ENCODE measurements at places on chromosomes 11 and 22.

DNA sequence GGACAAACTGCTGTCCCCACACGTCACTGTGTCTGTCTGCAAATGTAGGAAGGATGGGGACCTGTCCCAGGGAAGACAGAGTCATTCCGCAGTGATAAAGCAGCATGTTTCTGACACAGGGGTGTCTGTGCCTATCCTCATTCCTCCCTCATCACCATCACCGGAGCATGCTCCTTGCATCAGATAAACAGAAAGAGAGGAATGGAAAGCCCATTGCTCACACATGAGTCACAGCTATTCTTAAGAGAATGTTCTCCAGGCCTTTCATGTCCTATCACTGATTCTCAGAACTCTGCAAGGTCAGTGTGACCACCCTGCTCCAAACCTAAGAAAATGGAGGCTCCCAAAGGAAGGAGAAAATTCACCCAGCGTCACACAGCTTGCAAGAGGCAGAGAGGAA lies 38.9 kb downstream of the ZNF195 start:
- peak; percentile 55 for DNase-seq

DNA sequence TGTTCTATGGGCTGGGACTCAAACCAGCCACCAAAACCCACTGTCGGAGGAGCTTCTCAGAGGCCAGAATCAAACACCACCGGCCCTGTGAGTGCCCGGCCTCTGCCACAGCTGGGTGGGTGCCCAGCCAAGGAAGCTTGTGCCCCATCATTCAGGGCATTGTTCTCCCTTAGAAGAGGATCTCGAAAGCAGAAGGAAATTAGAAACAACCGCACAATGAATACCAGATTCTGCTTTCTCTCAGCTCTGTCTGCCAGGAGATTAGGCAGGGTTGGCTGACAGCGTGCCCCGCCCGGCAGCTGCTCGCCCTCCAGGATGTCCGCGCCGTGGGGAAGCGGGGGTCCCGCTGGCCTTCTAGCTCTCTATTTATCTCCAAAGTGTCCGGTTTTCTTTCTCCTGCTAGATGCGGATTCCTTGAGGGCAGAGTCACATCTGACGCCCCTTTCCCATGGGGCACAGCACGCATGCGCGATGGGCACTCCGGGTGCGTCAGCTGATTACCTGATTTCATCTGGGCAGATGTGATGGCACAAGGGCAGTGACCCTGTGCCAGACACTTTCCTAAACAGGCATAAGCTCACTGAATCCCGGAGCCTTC lies 25.5 kb downstream of the SCGB1A1 start:
- no peak for DNase-seq

- DNase-seq = no peak
Measured at GRCh38 chr11:50098186-50098725, 65.6 kb downstream of the OR4C45 start.

GRCh38 chr22:22920104-22920654 lies 32.6 kb downstream of the IGLL5 start:
- no peak for DNase-seq

DNA sequence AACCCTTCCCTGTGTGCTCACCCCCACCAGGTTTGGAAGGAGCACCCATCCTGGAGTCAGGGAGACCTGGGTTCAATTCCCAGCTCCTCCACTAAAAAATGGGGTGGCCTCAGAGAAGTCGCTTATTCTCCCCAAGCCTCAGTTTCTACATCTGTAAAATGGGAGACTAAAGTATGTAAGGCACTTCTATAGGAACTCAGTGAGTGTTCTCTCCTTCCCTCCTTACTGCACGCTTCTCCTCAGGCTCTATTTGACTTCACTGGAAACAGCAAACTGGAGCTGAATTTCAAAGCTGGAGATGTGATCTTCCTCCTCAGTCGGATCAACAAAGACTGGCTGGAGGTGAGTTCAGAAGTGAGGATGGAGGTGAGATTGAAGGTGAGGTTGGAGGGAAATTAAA lies 11.3 kb downstream of the NCF4 start:
- no peak for DNase-seq

GRCh38 chr11:65806979-65807378 lies 20.1 kb downstream of the OVOL1 start:
- DNase-seq = no peak

DNA sequence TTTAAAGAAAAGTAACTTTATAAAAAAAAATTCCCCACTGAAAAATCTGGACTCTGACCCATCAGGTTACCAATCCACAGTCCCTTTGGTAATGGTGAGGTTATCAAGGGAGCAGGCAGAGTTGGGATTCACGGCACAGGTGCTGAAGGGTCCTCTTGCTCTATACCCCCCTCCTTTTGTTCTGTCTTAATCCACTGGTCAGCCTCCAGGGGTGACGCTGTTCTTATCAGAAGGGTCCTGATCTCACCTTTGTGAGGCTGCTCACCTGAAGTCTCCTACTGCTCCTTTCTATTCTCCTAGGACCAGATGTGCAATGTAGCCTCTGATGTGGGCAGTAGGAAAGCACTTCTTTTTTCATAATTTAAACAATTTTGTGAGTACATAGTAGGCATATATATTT lies 80.6 kb upstream of the E2F8 start:
- DNase-seq = no peak

DNA sequence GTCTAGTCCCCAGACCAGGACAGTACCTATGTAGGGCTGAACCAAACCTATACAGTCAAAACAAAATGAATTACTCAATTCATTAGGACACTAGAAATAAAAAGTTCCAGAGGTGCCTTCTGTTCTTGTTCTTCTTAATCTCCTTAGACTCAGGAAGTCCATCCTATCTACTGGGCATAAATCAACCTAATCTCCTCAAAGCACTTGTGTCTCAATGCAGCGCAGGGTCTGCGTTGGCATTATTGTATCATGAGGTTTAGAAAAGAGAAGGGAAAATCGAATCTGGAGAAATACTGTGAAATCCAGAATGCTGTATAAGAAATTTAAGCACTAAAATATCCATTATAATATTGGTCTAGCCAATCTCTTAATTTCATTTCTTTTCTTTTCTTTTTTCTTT lies 2.4 kb upstream of the OR10V1 start:
- no peak for DNase-seq

- no peak for DNase-seq
Measured at GRCh38 chr11:11740836-11741235, 100.9 kb upstream of the USP47 start.

GRCh38 chr22:30159561-30160353 lies 79.5 kb downstream of the HORMAD2 start:
- no peak for DNase-seq

Data from HS-27A (cell line).